Cortex of kidney (tissue), 1 donor: ENCODE measurements at places on chromosomes 7 and 10.

- no peak for DNase-seq
Observed at GRCh38 chr7:152501506-152501905, 65.7 kb upstream of the KMT2C start.

- no peak for DNase-seq
Observed at GRCh38 chr7:16585540-16585939, 58.9 kb downstream of the LRRC72 start.

GRCh38 chr10:117936566-117936965 lies 110.2 kb downstream of the RAB11FIP2 start:
- DNase-seq = no peak

- no peak for DNase-seq
Observed at GRCh38 chr7:141418066-141418465, 133.1 kb upstream of the AGK start.

- DNase-seq = no peak
Observed at GRCh38 chr10:69317175-69317604, 38.9 kb downstream of the HK1 start.

- no peak for DNase-seq
Observed at GRCh38 chr10:61643316-61643751, 19.4 kb upstream of the CABCOCO1 start.

DNA sequence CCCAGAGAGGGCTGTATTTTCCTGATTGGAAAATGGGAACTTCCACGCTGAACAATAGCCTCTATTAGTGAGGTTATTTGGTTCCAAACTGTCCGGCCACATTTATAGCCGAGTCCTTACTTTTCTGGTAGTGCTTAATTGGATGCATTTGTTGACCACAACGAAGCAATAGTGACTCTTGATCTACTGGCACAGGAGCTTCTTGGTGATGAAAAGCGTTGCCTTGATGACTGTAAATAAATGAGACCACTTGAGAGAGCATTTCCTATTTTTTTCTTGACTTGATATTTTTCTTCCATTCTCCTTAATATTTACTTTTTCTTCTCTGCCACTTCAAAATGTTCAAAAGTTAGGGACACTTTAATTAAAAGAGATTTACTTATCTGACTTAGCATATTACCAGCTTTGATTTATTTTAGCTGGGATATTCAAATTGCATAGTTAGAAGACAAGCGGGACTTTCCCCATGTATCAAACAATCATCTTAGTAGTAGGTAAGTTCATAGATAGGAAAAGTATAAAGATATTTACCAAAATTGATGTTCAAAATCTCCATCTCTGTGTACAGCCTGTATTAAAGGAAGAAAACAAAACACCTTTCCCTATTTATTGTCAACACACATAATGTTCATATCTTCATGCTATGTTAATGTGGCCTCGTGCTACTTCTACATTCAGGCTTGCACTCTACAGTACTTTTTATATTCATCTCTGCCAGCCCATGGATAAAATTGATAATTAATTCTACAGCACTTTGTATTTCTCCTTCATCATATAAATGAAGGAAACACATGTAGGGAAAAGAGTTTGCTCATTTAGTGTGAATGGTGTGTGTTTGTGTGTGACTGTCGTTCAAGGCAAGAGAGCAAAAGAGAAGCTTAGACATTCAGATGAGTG lies 5.1 kb upstream of the SP8 start:
- DNase-seq = no peak

DNA sequence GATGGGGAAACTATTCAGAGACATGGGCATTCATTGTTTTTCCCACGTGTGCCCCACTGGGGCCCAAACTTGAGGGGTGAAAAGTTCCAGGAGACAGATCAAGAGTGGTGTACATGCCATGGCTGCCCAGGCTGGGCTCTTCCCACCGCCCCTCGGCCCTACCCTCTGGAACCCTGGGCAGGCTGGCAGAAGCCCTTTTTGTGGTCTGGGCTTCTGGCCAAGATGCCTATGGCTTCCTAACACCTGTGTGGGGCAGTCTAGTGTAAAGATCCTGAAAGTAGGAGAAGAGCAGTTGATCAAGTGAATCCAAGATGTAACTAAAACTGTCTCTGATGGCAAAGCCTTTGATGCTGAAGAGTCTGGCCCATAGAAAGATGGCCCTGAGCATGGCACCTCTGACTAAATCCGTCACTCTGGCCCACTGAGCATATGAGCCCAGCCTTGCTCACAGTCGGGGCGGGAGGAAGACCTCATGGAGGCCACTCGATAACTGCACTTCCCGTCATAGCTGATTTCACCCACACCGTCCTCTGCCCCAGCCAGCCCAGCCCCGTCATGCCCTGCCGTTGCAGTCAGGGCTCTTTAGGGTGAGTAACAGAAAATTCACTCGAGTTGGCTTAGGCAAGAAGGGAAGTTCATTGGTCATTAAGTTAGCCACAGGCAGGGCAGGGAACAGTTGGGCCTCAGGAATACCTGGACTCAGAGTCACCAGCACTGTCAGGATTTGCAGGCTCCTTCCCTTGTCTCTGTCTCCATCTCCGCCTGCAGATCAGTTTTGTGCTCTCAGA lies 37.9 kb upstream of the MTPAP start:
- DNase-seq = no peak

GRCh38 chr7:136528329-136528728 lies 340.1 kb upstream of the CHRM2 start:
- DNase-seq = no peak

GRCh38 chr10:114573330-114574045 lies 84.6 kb downstream of the ABLIM1 start:
- DNase-seq = no peak

DNA sequence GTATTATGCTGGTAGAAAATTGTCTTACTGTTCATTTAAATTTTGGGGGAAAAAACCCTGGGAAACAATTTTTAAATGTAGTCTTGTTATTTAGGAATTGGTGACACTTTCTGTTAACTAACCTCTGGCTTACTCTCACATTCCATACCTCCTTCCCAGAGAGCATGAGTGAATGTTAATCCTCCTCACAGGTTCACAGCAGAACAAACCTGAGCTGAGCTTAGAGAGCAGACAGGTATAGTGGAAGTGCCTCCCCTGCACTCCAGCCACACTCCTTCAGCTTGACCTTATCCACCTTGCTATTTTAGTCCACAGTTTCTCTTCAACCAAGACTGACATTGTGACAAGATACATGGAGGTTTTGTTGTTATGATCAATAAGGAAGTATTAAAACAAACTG lies 235.9 kb downstream of the FOXP2 start:
- DNase-seq = no peak

- DNase-seq = no peak
Observed at GRCh38 chr10:24862589-24862988, 89.8 kb downstream of the PRTFDC1 start.

- DNase-seq = no peak
Observed at GRCh38 chr7:55274156-55274555, 91.0 kb upstream of the LANCL2 start.

DNA sequence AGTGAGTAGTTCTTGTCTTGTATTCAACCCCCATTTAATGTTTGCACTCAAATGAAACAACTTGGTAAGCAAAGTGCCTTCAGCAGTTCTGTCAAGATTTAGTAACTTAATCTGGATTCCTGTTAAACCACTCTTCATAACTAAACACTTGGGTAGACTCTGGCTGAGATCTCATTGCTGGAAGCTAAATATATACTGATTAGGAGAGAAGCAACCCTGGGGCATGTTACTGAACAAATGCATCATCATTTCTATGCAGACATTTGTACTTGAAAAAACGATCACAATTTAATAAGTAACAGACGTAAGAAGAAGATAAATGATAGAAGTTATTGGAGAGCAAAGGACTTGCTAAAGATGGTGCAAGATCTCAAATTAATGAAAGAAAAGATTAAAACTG lies 308.4 kb upstream of the POM121L12 start:
- no peak for DNase-seq

GRCh38 chr7:32047801-32048200 lies 22.4 kb downstream of the PDE1C start:
- no peak for DNase-seq

- DNase-seq = no peak
Observed at GRCh38 chr7:77370606-77371005, 45.5 kb downstream of the GSAP start.

- DNase-seq = no peak
Observed at GRCh38 chr7:46032353-46032752, 111.3 kb upstream of the IGFBP3 start.

DNA sequence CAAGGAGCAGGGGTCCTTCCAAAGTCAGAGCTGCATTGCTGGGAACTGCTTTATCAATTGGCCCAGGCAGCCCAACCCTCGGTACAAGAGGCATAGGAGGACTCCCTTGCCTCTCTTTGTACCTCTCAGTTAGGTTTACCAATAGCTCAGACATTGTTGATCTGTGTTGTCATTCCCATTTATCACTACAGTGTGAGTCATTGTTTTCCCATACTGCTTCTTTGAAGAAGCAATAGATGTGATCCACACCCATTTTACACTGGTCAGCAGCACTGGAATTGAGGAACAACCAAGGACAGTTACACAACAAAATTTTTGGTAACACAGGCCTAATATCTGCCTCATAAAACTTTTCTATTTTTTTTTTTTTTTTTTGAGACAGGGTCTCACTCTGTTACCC lies 307.2 kb downstream of the SNX13 start:
- DNase-seq = no peak

DNA sequence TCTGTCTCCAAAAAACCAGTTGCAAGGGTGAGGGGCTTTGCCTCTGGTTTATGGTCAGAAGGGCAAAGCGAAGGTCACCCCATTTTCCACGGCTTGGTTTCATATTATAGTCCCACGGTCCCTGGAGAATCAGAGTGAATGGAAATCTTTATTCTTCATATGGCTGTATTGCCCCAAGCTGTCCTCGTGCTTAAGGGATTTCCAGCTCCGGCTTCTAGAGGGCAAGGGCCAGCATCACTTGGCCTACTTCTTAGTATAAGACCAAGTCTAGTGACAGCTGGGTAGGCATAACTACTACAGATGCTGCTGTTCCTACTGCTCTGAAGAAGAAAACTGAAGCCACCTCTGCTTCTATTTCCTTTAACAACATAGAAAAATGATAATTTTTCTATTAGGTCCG lies 63.2 kb downstream of the PARP12 start:
- DNase-seq = no peak

DNA sequence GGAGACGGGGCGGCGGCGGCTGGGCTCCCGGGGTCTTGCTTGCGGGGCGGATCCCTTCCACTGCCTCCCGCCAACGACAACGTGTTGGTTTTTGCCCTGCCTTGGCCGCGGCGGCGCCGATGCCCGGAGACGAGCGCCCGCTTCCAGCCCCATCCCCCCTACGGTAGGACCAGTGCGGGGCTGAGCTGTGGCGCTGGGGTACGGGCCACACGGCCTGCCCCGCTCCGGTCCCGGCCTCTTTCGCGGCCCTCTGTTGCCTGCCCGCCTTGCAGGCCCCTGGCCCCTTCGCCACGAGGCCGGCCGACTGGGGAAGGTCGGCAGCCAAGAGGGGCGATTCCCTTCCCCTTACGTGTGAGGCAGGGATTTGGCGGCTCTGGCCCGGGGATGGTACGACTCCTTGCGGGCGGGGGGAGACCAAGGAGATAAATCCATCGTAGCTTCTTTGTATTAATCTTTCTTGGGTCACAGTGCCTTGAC lies 488 bp downstream of the EIF4H start:
- no peak for DNase-seq

- no peak for DNase-seq
Observed at GRCh38 chr7:36138209-36138608, 14.8 kb upstream of the EEPD1 start.

GRCh38 chr7:42485301-42485766 lies 248.3 kb upstream of the GLI3 start:
- no peak for DNase-seq

GRCh38 chr10:112792487-112793201 lies 157.4 kb upstream of the TCF7L2 start:
- DNase-seq = no peak

DNA sequence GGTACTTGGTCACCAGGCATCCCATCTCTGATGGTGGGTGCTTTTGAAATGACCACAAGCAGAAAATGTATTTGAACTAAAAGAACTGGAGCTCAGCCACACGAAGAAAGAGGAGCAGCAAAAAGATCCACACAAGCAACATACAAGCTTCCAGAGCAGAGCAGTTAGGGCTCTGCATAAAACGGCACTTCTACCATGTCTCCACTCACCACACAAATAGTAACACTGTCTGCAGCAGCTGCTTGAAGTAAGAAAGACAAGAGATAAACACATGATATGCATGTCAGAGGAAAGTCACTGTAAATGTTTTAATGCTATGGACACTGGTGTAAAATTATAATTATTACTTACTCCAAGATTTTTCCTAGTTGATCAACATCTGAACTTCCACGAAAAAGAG lies 32.5 kb upstream of the FAM133B start:
- no peak for DNase-seq

DNA sequence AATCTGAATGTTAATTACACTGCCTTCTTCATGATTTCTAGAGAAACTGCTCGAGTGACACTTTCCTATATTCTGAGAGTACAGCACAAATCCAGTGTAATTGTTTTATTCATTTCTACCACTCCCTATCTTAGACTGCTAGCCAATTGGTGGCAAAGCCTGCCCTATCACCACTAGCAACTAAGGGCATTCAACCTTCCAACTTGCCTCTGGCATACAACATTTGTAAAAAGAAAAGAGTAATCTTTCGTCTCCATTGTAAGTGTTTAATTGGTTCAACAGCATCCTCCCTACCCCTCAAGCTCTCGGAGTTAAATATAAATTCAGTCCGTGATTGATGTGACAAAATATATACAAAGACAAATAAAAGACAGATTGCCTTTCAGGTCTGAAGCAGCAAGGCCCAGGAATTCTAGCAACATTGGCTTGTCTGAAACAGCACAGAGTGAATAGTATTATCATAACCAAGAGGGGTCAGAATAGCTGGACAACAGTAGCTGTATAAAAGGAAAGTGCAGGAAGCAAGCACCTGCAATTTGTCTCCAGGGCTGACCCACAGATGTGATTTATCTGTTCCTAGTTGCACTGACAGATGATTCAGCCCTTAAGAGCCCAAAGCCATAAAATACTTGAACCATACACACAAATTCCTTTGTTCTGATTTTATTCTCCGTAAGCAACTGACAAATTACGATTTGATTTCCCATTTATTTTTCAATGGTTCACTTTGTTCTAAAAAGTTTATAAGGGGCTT lies 47.6 kb upstream of the ANKRD1 start:
- DNase-seq = no peak

DNA sequence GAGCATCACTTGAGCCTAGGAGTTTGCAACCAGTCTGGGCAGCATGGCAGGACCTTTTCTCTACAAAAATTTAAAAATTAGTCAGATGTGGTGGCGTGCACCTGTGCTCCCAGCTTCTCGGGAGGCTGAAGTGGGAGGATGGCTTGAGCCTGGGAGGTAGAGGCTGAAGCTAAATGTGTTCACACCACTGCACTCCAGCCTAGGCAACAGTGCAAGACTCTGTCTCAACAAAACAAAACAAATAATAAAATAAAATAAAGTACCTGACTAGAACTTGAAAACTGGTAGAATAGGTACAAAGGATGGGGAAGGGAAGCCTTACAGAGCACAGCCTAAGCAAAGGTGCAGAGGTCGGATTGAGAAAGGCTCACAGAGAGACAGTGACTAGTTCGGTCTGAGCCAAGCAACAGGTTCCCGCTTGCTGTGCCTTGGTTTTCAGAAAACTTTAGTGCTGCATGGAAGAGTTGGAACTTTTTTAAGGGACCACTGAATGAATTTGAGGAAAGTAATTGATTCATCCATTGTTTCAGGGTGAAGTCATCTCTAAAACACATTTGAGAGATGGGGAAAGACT lies 100.1 kb upstream of the STK17A start:
- no peak for DNase-seq

- DNase-seq = no peak
Observed at GRCh38 chr10:96509017-96509641, 4.6 kb downstream of the TLL2 start.

- no peak for DNase-seq
Observed at GRCh38 chr10:78952030-78952429, 116.7 kb upstream of the ZMIZ1 start.

- DNase-seq = no peak
Observed at GRCh38 chr10:101607124-101607523, 19.0 kb downstream of the DPCD start.
